ENCODE measurements at places on chromosomes 1 and 21.

DNA sequence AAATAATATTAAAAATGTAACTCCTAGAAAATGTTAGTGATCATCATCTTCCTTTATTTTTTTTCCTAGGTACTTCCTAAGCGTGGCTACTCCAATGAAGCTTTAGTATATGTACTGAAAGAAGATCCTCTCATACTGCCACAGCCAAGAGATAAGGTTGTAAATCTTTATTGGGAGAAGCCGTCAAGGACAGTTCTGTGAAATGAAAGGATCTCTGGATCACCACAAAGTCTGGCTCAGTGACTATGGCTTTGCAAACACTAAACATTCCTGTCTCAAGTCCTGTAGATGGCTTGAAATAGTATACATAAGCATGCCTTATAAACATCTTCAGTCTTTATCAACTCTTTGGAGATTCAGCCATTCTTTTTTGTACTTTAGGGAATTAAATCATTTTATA, 61.2 kb upstream of the DPH5 start:
- DNase-seq = no peak

- no peak for DNase-seq
Observed at GRCh38 chr1:3596663-3597598, 14.4 kb downstream of the MEGF6 start.

- no peak for DNase-seq
Observed at GRCh38 chr1:70768216-70768615, 279.4 kb downstream of the PTGER3 start.

DNA sequence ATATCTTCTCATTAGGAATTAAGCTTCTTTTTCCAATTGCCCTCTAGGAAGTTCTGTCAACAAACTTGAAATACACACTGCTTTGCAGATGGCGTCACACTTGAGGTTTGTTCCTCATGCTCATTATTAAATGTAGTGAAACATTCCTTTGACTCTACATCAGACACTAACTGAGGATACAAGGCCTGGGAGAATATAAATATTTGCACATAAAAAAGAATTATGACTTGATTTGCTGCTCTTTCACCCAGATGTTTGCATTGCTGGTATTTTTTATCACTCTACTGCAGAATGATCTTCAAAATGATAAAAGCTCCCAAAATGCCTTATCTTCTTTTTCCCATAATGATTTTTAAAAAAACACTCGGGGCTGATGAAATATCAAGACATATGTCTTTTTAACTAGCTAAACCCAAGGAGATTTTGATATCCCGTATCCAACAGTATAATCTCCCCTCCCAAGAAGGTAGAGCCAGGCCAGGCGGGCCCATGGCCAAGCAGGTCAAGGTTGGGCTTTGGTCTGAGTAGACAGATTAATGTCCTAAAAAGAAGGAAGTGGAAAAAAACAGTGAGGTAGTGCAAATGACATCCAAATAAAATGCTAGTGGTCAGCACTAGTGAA, 264.6 kb downstream of the HHIPL2 start:
- no peak for DNase-seq

All from activated naive CD8-positive, alpha-beta T cell treated with anti-CD3 and anti-CD28 coated beads, Interleukin-2, amount 50 U/mL, for 24 hours (primary cell).